Stimulated activated CD4-positive, alpha-beta T cell treated with anti-CD3 and anti-CD28 coated beads, Interleukin-12 subunit alpha, Interleukin-12 subunit beta, amount 100 ng/mL, for 4 hours (primary cell): ENCODE measurements at places on chromosomes 1 and 21.

GRCh38 chr1:171898941-171899340 is 57.6 kb downstream of the DNM3 start:
- DNase-seq: no peak

DNA sequence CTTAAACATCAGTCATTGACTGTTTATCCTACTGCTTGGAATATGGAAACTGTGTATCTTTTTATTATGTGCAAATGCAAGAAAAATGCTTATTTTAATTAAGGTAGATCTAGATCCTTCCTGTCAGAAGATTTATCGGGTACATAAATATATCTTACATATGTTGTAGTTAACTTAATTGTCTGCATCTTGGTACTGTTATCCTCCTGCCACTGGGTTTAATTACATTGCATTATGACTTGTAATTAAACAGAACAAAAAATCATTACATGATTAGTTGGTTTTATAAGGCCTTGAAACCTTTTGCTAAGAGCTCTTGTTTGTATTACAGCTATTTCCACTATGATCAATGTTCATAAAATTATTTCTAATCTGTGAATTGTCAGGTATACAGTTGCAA is 211.2 kb downstream of the PTGER3 start:
- no peak for DNase-seq

DNA sequence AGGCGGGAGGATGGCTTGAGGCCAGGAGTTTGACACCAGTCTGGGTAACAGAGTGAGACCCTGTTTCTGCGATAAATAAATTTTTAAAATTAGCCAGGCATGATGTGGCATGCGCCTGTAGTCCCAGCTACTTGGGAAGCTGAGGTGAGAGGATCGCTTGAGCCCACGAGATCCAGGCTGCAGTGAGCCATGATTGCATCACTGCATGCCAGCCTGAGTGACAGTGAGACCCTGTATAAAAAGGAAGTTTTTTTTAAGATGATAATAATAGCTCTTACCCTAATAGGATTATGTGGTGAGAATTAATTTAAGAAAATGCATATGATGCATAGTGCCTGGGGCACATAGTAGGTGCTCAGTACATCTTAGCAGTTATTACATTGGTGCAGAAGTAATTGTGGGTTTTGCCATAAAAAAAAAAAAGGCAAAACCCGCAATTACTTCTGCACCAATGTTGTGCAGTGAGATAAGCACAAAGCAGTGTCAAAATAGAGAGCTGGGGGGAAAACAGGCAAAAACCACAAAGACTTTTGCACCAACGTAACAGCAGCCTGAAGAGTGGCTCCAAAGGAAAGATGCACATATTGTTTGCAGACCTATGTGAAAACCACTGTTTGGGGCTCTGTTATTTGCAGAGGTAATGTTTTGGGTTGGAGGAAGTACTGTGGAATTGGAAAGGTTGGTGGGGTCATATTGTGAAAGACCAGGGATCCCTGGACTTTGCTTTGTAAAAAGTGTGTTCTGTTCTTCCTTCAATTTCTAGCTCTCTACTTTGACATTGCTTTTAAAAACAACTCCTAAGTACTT is 72.4 kb downstream of the PLXNA2 start:
- no peak for DNase-seq

DNA sequence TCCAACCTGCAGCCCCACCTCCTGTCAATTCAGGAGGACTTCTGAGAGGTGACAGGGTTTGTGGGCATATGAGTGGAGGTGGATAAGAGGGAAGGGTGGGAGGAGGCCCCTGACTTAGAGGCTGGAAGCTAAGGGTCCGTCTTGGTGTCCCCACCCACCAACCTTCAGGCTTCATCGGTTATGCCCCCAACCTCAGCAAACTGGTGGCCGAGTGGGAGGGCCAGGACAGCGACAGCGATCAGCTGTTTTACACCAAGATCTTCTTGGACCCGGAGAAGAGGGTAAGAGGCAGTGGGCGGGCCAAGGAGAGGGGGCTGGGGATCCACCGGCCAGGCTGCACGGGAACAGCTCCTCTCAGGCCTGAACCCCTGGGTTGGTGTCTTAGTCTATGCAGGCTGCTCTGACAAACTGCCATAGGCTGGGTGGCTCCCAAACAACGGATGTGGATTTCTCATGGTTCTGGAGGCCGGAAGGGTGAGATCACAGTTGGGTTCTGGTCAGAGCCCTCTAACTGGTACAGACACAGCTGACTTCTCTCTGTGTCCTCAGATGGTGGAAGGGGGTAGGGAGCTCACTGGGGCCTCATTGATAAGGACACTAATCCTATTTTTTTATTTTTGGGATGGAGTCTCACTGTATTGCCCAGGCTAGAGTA is 18.1 kb downstream of the PLOD1 start:
- DNase-seq: no peak

- no peak for DNase-seq
These were observed 71.8 kb upstream of the CSF1 start for GRCh38 chr1:109838838-109839240.

GRCh38 chr1:172386046-172386445 is 34.4 kb upstream of the C1orf105 start:
- DNase-seq: no peak

DNA sequence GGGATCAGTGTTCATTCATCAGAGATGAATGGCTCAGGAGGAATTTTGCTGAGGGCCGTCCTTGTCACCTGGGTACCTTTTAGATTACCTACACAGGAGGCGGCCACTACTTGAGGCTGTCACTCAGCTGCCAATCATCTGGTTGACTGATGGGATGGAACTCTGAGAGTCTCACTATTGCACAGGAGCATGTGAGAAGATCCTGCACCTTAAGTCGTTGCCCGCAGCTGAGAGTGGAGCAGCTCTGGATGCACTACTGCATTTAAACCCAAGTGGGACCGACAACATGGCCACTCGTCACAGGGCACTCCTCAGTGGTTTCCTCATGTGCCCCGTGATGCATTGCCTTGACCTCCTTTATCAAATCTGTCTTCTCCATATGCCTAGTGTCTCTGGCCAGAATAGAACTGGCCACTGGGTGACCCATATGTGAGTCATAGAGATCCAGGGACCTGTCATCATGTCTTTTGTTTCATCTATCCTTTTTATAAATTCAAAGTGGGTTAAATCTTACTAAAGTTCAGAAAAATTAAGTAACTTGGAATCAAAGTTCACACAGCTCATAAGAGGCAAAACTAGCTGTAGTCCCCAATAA is 165.5 kb downstream of the ZSCAN20 start:
- DNase-seq: no peak

DNA sequence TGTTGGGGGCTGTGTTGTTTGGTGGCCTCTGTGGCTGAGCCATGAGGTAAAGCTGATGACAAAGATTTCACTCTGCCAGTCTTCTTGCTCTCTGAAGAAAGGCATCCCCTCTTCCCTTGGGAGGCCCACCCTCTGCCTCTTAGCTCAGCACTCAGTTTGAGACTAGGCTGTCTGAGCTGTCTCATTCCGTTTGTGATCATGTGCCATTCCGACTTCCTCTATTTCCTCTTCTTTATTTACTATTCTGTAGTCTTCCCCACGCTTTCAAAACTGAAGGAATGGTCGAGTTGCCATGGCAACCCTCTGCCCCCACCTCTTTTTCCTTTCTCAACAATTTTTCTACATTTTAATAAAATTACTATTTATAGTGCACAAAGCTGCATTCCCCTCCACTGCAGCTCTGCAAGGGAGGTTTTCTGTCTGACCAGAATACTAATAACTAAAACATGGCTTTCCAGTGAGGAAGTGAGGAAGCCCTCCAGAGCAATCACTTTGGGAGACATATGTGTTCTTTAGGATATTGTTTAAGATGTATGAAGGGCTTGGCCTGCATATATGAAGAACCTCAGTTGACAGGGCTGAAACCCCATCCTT is 30.8 kb downstream of the KCNA3 start:
- no peak for DNase-seq

GRCh38 chr1:164560556-164560955 is 1.6 kb downstream of the PBX1 start:
- DNase-seq: no peak

- no peak for DNase-seq
These were observed 15.7 kb downstream of the EPHX1 start for GRCh38 chr1:225825607-225826007.

DNA sequence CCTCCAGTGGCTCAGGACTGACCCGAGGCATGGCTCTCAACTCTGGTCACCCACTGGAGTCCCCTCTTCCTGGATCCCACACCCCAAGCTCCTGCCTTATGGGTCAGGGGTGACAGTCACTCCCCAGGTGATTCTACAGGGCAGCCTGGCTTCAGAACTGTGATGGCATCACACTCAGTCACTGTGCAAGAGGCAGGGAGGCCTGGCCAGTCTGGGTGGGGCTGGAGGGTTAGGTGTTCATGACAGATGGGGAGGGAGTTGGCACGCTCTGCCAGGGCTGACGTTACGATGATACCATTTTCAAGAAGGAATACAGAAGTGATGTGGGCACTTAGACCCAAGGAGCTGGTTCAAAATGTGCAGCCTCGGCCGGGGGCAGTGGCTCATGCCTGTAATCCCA is 25.2 kb upstream of the ABCG1 start:
- no peak for DNase-seq

DNA sequence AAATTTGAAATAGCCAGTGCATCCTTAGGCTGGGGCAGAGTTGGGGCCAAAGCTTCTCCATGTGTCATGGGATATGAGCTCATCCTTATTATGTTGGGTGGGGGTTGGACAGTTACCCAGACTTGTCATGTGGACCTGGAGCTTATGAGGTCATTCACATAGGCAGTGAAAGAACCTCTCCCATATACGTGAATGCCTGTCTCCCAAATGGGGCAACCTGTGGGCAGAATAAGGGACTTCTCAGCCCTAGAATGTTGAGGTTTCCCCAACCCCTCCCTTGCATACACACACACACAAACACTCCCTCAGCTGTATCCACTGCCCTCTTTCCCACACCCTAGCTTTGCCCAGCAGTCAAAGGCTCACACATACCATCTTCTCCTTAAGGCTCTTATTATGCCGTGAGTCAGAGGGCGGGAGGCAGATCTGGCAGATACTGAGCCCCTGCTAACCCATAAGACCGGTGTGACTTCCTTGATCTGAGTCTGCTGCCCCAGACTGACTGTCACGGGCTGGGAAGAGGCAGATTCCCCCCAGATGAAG is 2.3 kb upstream of the IVL start:
- no peak for DNase-seq

GRCh38 chr1:179925922-179926849 is 28.4 kb upstream of the CEP350 start:
- no peak for DNase-seq

DNA sequence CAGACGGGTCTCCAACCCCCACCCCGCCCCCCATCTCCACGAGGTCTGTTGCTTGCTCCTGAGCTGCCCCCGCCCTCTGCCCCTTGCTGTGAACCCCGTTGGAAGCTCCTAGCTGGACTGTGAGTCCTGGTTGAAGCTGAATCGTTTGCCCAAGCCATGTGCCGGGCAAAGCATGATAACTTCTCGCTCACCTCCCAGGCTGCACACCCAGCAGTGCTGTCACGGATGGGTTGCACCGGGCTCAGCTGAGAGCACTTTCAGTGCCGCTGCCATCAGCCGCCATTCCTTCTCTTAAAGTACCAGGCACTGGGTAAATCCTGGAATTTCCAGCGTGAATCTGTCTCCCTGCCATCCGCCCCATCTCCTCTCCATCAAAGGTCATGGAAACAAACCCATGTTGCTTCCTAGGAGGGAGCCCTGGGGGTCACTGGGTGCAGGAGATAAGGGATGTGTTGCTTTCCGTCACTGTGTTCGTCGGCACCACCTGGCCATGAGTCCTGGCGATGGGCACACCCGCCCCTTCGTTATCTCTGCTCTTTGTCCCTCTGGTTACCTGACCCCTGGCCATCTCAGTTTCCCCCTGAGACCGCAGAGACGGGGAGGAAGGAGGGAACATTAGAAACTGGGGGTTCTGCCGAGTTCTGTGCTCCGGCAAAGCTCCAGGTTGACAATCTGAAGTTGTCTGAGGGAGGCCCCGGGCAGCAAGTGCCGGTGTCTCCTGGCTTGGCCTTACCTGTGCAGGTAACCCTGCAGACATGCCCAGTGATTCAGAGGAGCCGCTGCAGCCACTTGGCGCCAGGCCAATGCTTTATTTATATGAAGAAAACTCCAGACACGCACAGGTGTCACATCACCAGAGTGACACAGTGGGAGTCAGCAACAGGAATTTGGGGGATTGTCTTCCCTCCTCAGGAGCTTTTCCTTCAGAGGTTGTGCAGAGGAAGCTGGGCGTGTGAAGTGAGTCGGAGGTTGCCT is 2.7 kb downstream of the PDE9A start:
- no peak for DNase-seq

- no peak for DNase-seq
These were observed 125.4 kb downstream of the TBX15 start for GRCh38 chr1:118862755-118863154.

DNA sequence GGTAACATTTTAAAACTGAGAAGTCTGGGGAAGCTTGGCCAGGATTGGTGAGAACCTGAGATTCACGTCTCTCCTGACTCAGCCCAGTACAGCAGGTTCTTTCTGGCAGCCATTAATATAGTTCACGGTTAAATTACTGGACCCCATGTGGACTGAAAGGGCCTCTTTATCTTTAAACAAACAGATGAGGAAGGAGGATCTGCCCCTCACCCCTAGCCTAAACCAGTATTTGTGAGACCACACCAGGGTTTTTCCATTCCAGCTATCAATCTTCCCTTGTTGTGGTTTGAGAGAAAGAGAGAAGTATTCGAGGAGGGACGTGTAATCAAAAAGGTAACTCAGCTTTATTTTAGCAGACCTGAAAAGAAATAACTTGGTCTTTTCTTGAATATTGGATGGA is 137.1 kb downstream of the PROX1 start:
- no peak for DNase-seq

DNA sequence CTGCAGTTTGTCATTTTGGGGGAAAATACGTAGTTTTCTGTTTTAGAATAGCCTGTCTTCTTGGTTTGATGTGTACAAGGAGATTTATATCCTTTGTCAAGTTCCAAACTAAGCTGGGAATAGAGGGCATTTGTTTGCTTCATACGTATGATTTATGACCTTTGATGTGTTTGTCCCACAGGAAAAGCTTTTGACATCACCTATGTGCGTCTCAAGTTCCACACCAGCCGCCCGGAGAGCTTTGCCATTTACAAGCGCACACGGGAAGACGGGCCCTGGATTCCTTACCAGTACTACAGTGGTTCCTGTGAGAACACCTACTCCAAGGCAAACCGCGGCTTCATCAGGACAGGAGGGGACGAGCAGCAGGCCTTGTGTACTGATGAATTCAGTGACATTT is 79.9 kb downstream of the LAMC1 start:
- DNase-seq: no peak

GRCh38 chr1:19974822-19975416 is 4.5 kb downstream of the PLA2G2A start:
- DNase-seq: no peak

- no peak for DNase-seq
These were observed 49.2 kb upstream of the CRB1 start for GRCh38 chr1:197218857-197219256.

- DNase-seq: no peak
These were observed 21.1 kb upstream of the GPR88 start for GRCh38 chr1:100516857-100517256.

GRCh38 chr1:95085376-95085775 is 12.6 kb upstream of the ALG14 start:
- DNase-seq: no peak

GRCh38 chr1:245404952-245405351 is 250.2 kb downstream of the KIF26B start:
- no peak for DNase-seq

- DNase-seq: no peak
These were observed 46.7 kb downstream of the H3-3A start for GRCh38 chr1:226108935-226109828.
